ENCODE measurements at places on chromosomes 2 and 18.

DNA sequence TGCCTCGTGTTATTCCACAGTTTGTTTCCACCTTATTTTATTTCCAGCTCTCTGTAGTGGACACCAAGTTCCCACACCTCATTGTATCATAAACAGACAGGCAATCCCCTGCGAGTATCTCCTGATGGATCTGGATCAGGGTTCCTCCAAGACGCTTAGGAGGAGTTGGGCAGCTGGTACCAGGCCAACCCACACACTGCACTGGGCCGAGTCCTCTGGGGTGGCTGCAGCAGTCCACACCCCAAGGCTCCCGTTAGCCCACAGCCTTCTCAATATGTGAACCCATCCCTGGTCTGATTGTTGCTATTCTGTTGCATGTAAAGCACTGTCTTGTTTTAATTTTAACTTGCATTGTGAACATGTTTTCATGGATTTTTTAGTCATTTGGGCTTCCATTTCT, 178.8 kb upstream of the RAB6C start:
- DNase-seq, result no peak

GRCh38 chr2:173221132-173221695, 133.5 kb upstream of the CDCA7 start:
- DNase-seq, result no peak

DNA sequence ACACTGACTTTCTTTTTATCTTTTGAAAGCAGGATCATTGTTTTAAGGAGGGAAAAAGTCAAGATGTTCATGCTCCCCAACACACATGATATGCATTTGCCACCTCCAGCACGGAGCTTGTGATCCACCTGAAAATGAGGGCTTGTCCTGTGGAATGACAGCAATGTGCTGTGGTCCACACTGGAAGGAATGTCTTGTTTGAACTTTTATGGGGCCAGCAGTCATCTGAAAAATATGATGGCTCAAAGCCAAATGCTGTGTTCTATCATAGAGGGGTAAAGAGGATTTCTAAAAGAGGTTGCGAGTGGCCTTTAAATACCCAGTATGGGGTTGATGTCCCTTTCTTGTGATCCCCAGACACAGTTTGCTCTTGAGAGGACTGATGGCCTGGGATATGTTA, 226.5 kb upstream of the SPRED2 start:
- DNase-seq, result no peak

GRCh38 chr2:195500879-195501278, 156.1 kb upstream of the SLC39A10 start:
- DNase-seq, result no peak

DNA sequence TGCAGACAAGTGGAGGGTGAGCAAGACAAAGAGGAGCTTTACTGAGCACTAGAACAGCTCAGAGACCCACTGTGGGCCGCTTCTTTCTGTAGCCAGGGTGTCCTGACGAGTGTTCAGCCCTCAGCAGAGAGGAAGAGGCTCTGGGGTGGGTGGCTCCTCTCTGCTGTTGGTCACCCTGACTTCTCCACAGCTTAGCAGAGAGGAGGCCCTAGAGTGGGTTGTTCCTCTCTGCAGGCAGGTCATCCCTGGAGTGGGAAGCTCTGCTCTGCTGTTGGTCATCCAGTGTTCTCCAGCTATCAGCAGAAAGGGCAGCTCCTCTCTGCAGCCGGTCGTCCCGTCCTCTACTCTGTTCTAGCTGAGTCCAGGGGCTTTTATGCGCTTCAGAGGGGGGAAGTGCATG, 286.5 kb downstream of the ICOS start:
- DNase-seq, result no peak

DNA sequence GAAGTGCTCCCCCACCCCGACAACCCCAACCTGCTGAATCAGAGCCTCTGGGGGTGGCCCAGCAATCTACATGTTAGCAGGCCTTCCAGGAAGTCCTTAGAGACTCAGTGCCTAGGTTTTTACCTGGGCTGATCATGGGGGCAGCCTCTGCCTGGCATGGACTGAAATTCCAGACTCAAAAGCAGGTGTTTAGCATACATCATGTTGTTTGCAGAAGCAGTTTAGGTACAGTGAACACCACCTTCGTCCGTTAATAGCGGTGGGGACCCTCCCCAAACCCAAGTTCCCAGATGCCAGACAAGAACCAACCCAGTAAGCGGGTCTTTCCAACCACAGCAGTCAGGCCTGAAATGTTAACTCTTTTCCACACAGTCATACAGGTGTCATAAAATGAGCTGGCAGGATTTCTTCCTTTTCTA, 26.4 kb upstream of the GALR1 start:
- DNase-seq, result no peak

DNA sequence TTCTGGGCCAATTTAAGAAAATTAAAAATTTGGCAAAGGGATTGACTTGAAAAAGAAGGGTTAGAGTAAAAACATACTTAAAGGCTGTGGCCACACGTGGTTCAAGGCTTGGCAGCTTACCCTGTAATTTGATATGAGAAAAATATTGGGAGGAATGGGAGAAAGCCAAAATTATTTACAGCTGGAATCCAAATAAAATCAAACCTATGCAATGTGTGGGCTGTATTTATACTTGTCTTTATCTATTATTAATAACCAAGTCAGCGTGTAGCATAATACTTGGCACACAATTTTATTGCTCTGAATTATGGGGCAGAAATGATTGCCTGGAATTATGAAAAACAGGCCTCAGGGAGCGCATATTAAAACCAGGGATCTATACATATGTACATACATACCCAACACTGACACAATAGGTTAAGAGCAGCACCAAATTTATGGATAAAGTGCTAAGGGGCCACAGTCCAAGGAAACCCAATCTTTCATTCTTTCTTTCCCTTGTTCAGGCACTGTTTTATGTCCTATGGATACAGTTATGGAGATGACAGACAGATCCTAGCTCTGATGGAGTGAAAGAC, 35.6 kb downstream of the FAM124B start:
- DNase-seq, result no peak

DNA sequence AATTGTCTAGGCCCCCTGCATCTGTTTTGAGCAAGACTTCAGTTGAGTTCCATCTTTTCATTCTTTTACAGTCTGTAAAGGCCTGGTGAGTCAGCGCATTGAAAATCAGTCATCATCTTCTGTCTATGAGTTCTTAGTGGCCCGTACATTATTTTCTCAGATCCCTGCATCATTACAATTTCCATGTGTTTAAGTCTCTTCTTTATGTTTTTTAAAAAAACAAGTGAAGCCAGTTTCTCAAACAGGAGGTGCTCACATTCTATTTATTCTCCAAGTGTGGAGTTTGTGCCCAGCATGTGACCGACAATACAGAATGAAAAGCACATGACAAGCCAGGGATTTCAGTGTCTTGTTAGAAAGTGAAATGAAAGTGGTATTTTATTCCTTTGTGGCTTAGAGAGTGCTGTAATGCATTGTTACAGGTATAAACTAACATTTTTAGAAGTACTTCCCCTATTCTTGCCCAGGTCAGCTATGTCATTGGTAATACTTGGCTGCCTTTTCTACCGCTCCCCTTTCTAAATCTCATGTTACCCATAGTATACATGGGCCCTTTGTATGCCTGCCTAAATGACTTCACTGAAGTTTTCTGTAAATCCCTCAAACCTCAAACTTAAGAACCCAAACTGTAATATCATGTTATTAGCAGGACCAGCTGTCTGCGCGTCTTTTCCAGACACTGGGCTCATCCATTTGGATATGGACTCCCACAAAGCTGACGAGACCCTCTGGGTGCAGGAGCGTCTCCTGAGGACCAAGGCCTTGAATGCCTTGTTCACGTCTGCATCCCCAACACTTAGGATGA, 67.6 kb downstream of the FEZ2 start:
- DNase-seq, result no peak

- DNase-seq, result no peak
These were observed 74.2 kb upstream of the LAPTM4A start for GRCh38 chr2:20125616-20126015.

DNA sequence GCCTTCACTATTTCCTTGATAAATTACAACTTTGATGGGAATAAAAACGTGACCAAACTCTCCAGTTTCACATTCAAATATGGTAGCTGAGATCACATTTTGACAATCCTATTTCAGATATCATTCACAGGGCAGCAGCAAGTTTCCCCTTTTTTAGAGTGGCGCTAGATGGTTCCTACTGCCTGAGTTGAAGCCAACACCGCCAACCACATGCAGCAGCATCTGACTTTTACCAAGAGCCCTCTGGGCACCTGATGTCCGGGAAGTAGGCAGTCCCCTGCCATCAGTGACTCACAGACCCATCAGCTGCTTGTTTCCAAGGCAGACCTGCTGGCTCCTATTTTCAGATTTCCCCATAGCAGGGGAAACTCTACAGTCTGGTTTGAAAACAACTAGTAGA, 4.0 kb upstream of the MREG start:
- peak; percentile 77 for DNase-seq

DNA sequence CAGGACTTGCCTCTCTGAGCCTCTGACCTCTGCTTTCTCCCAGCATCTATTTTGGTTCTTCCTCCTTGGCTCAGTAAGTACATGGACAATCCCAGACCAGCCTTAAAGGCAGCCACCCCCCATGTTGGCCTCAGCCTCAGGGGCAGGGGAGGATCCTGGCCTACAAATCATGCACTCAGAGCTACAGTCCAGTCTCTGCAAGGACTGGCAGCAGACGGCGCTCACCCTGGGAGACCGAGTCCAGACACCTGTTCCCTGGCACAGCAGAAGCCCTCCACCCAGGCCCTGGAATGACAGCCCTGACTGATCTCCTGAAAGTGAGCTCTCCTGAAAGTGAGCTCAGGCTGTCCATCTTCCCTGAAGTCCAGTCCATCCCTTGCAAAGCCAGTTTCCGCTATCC, 25.7 kb upstream of the PTPN4 start:
- DNase-seq, result no peak

DNA sequence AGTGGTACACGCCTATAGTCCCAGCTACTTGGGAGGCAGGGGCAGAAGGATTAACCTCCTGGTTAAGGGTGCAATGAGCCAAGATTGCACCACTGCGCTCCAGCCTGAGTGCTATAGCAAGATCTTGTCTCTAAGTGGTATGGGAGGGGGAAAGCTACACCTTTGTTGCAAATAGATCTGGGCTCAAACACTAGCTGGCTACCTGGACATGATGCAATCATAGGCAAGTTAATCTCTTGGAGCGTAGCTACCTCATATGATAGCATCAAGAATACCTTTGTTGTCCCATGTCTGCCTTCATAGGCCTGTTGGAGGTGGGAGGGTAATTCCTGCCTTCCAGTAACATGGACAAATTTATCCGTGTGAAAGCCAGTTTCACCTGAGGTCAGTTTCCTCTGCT, 15.7 kb downstream of the KLHL29 start:
- DNase-seq, result no peak

- no peak for DNase-seq
These were observed 914.3 kb downstream of the DCC start for GRCh38 chr18:53254265-53254664.

DNA sequence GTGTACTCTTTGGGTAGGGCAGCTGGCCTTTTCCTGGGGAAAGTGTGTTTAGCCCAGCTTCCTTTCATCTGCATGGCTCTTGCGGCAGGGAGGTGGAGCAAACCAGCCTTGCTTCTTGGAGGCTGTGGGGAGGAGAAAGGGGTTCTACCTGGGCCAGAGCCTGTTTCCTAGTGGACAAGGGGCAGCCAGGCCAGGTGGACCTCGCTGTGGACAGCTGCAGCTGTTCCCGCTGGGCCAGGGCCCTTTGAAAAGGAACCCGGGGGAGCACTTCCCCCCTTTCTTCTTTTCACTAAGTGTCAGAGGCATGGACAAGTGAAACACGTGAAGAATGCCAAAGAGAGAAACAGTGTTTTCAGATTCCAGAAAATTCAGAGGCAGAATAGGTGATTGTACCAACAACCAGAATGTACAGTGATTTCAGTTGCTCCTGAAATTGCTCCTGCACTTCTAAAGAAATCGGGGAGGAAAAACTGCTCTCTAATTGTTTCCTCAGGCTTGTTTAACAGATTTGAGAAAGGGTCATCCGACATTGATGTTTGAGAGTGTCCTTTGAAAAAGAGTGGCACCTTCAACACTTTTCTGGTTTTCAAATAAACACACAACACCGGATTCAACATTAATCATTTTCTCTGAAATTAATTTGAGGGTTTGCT, 3.9 kb downstream of the GLI2 start:
- DNase-seq, result no peak

DNA sequence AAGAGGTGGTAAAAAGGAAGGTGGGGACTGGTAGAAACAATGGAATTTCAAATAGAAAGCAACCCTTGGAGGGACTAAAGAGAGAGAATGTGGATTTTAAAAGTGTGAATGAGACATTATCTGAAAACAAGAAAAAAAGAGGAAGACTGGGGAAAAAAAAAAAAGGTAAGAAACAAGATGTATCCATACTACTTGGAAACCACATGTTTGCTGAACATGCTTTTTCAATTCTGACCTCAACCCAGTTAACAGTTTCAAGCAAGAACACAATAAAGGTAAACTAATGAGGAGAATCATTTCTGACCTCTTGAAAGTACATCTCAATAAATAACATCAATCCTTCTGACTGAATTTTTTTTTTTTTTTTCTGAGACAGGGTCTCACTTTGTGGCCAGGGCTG, 2.6 kb downstream of the FARSB start:
- DNase-seq, result peak; percentile 37

- no peak for DNase-seq
These were observed 148.1 kb downstream of the ZNF407 start for GRCh38 chr18:74745633-74746403.
